ENCODE measurements at places on chromosomes 4 and X.

DNA sequence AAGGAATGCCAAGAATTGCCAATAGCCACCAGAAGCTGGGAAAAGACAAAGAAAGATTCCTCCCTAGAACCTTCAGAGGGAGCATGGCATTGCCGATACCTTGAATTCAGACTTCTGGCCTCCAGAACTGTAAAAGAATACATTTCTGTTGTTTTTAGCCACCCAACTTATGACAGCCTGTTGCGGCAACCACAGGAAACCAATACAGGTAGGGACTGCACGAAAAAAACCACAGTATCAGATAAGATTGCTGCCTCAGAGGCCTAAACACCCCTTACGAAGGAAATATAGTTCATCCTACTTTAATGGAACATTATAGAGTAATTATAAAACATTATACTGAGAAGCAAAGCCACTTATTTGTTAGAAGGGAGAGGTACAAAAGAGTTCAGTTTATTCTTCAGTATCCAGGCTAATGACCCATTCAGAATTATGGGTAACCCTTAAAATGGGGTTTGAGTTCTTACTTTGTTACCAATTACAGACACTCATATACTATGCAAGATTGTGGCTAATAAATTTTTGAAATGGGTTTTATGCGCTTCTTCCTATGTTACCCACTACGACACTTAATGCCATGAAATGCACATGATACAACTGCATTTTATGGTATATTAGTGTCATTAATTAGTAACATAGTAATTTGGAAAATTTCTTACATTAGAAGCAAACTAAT is 37.4 kb upstream of the SMIM10L2A start:
- no peak for DNase-seq

DNA sequence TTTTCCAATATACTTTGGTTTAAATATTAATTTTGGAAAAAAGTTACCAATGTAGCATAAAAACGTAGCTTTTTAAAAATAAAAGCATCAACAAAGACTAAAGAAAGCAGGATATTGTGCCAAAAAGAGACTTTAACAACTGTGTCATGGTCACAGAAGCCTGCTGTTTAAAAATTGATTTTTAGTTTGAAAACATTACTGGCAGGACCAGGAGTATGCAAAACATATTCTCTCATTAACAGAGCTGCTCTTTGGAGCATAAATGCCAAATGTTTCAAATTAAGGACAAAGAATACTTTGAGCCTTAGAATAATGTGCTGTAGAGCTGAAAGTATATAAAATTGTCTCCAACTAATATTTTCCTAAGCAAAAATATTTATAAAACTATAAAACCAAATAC is 279.0 kb downstream of the ARAP2 start:
- DNase-seq, result no peak

- DNase-seq, result no peak
These were observed 165.1 kb upstream of the TTC29 start for GRCh38 chr4:147110473-147111367.

DNA sequence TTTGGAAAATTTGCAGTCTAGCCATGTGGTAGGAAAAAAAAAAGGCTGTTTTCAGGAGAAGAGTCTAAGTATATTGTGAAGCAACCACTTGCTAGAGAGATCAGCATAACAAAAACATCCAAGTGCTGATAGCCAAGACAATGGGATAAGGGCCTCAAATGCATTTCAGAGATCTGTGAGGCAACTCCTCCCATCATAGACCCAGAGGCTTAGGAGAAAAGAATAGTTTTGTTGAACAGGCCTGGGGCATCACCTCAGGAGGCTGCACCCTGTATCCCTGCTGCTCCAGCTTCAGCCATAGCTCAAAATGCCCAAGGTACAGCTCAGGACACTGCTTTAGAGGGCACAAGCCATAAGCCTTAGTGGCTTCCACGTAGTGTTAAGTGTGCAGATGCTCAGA is 13.6 kb upstream of the GPR174 start:
- DNase-seq, result no peak

DNA sequence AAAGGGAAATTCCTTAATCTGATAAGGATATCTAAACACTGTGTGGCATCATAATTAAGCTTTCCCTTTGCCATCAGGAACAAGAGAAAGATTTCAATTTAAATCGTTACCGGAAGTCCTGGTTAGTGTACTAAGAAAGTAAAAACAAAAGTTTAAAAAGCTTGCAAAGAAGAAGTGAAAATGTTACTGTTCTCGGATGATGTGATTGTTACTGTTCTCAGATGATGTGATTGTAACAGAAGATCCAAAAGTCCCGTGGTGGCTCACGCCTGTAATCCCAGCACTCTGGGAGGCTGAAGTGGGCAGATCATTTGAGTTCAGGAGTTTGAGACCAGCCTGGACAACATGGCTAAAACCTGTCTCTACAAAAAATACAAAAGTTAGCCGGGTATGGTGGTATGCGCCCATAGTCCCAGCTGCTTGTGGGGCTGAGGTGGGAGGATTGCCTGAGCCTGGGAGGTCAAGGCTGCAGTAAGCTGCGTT is 62.5 kb downstream of the RGS12 start:
- DNase-seq, result no peak

- peak; percentile 1 for DNase-seq
These were observed 12.8 kb downstream of the PJA1 start for GRCh38 chrX:69152417-69152841.

DNA sequence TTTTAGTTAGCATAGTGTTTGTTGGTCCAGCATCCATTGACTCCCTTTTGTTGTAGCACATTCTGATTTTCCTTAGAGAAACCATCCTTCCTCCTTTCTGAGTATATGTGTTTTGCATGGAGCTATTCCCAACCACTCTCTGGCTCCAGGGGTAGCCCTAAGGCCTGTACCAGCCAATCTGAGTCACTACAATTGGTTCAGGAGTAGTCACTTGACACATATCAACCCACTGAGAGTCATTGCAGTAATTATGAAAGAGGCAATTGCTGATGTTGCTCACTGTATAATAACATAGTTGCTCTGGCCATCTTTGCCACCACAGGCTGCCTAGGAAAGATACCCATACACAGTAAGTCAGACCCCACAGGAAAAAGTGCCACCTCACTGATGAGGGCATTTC is 71.2 kb upstream of the GRID2 start:
- peak; percentile 29 for DNase-seq

- no peak for DNase-seq
These were observed 316.0 kb downstream of the TRIML1 start for GRCh38 chr4:188455062-188455752.

DNA sequence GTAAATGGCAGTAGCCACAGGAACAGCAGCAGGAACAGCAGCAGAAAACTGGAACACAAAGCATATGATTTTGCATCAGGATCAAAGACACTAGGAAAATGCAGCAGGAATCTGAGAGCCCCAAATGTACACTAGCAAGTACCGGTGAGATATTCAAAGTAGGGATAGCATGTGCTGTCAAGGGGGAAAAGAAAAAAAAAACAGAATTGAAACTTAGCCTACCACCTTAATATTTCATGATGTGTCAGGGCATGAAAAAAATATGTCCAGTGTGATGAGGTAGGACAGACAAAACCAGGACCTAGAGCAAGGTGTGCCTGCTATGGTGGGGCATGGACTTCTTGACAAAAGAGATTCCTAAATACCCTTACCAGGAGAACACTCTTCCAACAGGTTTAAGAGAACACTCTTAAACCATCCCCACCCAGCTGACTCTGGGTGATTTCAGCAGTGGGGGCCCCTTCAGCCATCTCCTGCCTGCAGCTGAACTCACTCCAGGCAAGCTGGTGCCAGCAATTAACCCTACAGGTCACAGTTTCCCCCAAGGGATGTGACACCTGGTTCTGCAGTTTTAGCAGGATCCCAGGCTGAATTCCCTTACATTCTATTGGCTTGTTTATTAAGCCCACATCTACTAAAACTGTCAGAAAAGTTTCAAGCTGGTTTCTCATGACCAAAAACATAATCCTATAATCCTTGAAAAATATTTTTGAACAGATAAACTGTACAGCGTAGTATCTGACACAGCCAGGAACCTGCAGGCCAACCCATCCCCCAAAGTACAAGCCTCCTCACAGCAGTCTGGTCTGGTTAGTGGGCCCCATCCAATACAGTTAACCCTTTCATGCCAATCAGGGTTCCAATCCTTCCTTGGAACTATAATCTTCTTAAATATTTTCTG is 62.9 kb upstream of the FMR1 start:
- DNase-seq, result no peak

DNA sequence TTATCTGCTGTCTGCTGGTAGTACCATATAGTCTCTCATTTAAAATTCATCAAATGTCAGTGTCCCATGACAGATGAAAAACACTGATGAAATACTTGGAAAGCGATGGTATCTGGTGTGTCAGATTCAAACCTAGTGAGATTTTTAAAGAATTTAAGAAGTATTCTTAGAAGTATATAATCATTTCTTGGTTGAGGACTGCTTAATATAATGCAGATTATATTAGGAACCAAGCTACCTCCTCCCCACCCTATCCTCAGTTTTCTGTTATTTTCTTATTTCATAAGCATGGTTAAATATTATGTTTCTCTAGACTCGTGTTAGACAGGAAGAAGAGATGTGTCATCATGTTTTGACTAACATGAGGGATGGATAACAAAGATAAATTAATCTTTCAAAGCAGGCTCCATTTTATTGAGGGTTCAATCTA is 118.5 kb downstream of the GLUD2 start:
- DNase-seq, result no peak

DNA sequence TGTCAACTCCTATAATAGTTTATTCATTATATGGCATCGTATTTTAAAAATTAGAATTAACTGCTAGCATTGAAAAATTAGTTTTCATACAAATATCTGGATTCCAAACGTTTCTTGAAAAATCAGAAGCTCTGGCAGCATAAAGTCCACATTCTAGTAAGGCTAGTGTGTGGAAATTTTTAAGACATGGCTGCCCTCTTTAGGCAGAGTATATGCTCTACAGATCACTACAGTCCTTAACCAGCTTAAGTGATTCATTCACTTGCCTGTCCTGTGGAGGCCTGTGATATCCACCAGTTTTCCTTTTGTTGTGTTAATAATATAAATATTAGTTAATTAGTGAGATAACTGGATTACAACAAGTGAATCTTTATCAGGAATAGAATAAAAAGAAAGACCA is 287.2 kb downstream of the OPHN1 start:
- peak; percentile 2 for DNase-seq

Data from NCI-H226 (cell line).